NCI-H345 (cell line): ENCODE measurements at places on chromosomes 3 and 15.

GRCh38 chr3:107861422-107861821 lies 229.4 kb downstream of the CD47 start:
- DNase-seq, result no peak

GRCh38 chr3:52436500-52437149 lies 8.3 kb downstream of the SEMA3G start:
- DNase-seq, result no peak

GRCh38 chr3:6315906-6316305 lies 545.0 kb upstream of the GRM7 start:
- no peak for DNase-seq

- no peak for DNase-seq
Measured at GRCh38 chr3:34533451-34533850, 735.0 kb downstream of the PDCD6IP start.

- no peak for DNase-seq
Measured at GRCh38 chr3:9884555-9885165, 4.6 kb upstream of the CIDEC start.

- no peak for DNase-seq
Measured at GRCh38 chr3:24154013-24154695, 209.1 kb downstream of the NR1D2 start.

GRCh38 chr15:89556413-89557262 lies 18.6 kb upstream of the TICRR start:
- peak; percentile 58 for DNase-seq

DNA sequence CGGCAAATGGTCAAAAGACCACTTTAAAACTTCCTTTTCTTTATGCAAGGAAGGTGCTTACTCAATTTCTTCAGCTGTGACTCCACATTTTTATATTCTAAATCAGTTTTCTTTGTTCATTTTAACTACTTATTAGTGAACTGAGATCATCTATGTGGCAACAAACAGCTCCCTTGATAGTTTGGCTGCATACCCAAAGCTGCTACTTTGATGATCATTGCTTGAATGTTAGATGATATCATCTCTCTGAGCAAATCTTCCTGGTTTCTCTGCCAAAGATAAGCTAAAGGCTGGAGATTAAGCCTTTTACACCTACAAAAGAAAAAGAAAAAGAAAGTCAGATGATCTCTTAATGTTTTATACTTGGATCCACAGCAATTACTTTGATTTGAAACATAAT lies 95.5 kb downstream of the DPH6 start:
- DNase-seq, result no peak

GRCh38 chr3:160312014-160312624 lies 86.9 kb downstream of the C3orf80 start:
- DNase-seq, result no peak

GRCh38 chr3:51024765-51025632 lies 350.3 kb downstream of the DOCK3 start:
- no peak for DNase-seq

- peak; percentile 27 for DNase-seq
Measured at GRCh38 chr3:119098619-119099222, 47.2 kb upstream of the TEX55 start.

GRCh38 chr3:105957722-105958121 lies 88.9 kb upstream of the CBLB start:
- DNase-seq, result no peak

GRCh38 chr15:90419738-90420406 lies 31.8 kb downstream of the IQGAP1 start:
- DNase-seq, result no peak

- DNase-seq, result no peak
Measured at GRCh38 chr3:178455226-178455625, 81.0 kb upstream of the KCNMB2 start.

DNA sequence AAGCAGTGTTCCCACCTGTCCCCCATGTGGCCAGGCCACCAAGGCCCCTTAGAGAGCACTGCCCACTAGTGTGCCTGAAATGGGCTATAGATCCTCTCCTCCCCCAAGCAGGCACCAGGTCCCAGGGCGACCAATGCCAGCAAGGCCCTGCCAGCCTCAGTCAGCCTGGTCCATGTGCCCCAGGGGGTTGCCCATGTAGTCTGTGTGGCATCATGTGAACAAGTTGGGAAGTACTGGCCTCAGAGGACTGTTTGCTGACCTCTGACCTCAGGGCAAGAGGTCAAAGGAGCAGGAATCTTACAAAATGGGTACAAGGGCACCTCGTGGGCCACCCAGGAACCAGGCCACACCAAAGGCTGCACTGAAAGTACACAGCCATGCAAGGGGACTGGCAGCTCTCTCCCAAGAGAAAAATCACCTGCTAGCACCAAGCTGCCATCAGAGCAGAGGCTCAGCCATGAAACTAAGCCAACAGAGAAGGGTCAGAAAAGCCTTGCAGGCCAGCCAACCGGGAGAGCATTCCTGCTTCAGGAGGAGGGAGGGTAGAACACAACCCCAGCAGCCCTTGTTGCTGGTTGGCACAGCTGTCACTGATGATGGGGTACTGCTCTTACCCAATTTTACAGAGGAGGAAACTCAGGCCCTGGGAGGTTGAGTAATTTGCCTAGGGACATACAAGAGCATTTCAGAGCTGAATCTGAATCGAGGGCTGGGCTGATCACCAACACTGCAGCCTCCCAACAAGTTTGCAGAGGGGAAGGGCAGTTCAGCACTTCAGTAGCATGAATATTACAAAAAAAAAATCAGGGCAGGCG lies 5.2 kb upstream of the FURIN start:
- no peak for DNase-seq

DNA sequence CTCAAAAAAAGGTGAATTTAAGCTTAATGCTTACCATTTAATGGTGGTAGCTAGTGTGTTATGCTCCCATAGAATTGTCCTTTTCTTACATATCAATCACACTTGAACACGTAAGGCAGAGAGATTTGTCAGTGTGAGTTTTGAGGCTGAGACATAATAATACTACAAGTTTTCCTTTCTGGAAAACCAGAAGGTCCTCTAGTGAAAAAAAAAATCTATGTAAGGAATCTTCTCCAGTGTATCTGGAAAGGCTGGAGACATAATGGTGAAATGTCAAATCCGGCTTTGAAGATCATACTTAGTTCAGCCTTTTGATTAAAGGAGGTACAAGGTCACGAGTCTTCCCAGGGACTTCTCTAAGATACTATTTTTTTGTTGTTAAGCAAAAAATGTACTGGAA lies 3.4 kb downstream of the TSC22D2 start:
- no peak for DNase-seq

GRCh38 chr3:154227531-154227930 lies 96.8 kb downstream of the DHX36 start:
- no peak for DNase-seq

DNA sequence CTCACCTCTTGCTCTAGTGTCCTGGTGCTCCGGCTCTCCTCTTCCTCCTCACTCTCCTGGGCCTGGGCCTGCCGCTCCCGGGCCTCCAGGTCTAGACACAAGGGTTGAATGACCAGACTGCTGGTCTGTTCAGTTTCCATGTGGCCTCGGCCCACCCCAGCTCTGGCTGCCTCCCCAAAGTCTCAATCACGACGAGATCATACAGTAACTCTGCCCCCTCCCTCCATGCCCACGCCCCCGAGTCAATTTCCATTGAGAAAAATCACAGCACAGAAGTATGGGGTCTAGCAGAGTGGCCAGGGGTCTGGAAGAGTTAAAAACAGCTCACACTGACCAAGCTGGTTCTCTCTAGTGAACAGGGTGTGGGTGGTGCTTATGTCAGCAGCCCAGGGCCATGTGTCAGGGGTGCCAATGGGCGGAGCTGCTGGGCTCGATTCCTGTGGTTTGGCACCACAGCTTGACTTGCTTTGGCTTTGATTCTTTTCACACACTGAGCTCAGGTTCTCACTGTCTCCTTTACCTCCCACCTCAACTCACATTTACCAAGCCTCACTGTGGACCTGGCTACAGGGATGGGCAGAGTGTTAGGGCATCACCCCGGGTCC lies 6.9 kb downstream of the C15orf62 start:
- no peak for DNase-seq

- no peak for DNase-seq
Measured at GRCh38 chr15:78680431-78681075, 39.5 kb upstream of the CHRNB4 start.

DNA sequence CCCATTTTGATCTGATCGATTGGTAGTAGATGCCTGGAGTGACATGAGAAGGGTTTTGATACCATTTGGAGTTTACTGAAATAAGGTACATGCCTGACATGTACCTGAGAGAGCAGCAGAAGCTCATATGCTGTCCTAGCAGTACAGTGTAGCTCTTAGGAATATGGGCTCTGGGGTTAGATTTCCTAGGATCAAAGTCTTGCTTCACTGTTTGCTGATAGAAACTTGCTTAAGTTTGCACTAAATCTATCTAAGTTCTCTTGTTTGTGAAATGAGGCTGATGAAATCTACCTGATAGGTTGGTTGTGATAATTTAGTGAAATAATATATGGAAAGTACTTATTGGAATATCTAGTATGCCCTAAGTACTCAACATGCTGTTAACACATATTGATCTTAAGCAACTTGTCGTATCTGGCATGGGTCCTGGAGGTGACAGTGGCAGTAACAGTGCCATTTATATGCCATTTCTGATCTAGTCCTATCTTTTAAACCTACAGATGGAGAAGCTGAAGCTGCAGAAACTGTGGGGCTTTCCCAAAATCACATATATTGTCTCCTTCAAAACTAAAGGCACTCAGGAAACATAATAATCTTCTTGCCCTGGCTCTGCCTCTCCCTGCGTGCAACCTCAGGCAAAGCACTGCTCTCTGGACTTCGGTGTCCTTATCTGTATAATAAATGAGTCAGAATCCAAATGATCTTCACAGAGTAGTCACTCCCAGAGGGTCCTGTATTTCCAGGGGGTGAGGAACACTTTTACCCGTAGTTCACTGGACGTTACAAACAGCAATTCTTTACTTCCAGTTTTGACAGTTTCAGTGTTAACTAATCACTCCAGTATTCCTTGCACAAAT lies 223.6 kb upstream of the SETMAR start:
- DNase-seq, result no peak

- no peak for DNase-seq
Measured at GRCh38 chr3:154098376-154098775, 22.8 kb upstream of the ARHGEF26 start.

GRCh38 chr3:195877136-195877715 lies 31.1 kb downstream of the TNK2 start:
- DNase-seq, result no peak

- no peak for DNase-seq
Measured at GRCh38 chr3:125960066-125960424, 8.9 kb upstream of the ROPN1B start.

DNA sequence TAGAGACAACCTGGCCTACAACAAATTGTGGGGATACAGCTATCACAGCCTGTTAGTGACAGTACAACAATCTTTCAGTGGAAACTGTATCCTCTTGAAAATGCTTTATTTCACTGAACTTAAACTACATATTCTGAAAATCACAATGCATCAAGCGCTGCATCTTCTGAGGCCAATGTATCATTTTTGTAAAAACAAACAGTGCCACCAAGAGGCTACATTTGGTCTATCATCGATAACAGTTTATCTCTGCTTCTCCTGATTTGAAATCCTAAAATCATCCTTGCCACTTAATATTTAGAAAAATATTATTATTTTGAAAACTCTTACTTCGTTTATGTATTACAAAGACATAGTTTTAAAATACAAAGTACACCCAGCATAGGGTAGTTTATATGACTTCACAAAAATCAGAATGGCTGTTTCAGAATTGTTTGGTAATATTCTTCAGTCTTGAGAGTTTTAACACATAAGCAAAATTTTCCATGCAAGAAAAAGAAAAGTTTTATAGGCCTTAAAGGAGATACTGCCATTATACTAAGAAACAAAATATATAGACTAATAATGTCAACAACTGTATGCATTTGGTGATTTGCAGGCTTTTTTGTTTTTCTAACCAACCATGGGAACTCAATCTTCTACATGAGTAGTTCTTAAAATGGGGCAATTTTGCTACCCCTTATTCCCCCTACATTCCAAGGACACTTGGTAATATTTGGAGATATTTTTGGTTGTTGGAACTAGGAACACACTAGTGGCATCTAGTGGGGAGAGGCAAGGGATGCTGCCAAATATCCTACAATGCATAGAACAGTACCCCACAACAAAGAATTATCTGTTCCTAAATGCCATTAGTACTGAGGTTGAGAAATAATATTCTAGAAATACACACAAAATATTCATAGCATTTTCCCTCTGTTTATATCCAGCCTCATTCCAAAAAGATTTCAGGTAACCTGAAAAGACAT lies 42.3 kb downstream of the WDR72 start:
- peak; percentile 36 for DNase-seq

DNA sequence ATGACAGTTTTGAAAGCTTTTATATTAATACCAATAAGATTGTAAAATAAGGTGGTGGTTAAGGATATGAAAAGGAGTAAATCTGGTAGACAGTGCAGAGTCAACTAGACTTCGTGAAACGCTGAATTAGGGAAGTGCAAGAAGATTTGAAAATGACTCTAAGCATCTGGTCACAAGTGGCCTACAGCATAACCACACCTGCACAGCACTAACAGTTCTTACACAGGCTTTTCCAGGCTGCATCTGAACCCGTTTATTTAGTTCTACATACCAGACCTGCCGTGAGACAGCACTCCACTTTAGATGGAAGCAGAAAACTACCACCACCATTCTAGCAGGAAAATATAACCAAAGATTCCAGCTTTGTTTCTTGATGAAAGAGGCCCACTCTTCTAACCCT lies 1.9 kb downstream of the DMXL2 start:
- peak; percentile 6 for DNase-seq

DNA sequence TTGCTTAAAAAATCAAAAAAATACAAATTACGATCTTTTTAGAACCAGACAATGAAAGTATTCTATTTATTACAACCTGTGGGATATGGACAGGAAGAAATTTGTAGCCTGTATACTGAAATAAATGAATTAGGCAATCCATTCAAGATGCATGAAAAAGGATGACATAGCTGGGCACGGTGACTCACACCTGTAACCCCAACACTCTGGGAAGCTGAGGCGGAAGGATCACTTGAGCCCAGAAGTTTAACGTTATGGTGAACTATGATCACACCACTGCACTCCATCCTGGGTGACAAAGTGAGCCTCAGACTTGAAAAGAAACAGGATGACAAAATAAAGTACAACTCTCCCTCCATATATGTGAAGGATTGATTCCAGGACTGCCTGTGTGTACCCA lies 74.1 kb downstream of the MSL2 start:
- no peak for DNase-seq

DNA sequence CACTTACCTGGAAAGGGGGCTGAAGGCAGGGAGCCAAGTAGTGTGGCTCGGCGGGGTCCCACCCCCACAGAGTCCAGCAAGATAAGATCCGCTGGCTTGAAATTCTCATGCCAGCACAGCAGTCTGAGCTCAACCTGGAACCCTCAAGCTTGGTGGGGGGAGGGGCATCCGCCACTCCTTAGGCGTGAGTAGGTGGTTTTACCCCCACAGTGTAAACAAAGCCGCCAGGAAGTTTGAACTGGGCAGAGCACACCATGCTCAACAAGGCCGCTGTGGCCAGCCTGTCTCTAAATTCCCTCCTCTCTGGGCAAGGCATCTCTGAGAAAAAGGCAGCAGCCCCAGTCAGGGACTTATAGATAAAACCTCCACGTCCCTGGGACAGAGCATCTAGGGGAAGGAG lies 156.3 kb downstream of the KBTBD8 start:
- DNase-seq, result no peak
